ENCODE measurements at places on chromosomes 1 and 21. TPM values are rescaled to one million over a fixed set of nuclear protein-coding genes. Genes with fewer than 3 reads are reported as not detected.
A peak's percentile ranks its signal among the peaks of the same experiment; 100 is the strongest.

NR5A2 gene
- total RNA-seq = not detected

EPHA8 gene
- 0.51 TPM for total RNA-seq

RNF19B gene
- 12.6 TPM for total RNA-seq

INSRR gene
- total RNA-seq = 0.08 TPM

OR6K3 gene
- not detected for total RNA-seq

DNA sequence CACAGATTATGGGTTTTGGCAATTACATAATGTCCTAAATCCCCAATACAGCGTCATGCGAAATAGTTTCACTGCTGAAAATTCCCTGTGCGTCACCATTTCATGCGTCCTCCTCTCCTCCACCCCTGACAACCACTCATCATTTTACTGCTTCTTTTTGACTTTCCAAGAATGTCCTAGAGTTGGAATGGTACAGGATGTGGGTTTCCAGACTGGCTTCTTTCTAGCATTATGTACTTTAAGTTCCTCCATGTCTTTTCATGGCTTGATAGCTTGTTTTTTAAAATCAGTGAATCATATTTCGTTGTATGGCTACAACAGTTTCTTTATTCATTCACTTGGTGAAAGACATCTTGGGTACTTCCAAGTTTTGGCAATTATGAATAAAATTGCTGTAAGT is 7.4 kb downstream of the NBPF3 start:
- H3K27ac ChIP-seq = no peak overlapping the region
- no peak overlapping the region for H3K4me3 ChIP-seq
- peaks cover 29% of the 10 kb centered on the region for H3K36me3 ChIP-seq
- H3K4me1 ChIP-seq = peaks cover 42% of the 10 kb centered on the region
- no peaks in the 10 kb centered on the region for H3K27me3 ChIP-seq

- H3K36me3 ChIP-seq = no peaks in the 10 kb centered on the region
- H3K27me3 ChIP-seq = no peaks in the 10 kb centered on the region
- H3K4me3 ChIP-seq = no peak overlapping the region
- no peak for DNase-seq
- peaks cover 16% of the 10 kb centered on the region for H3K4me1 ChIP-seq
Measured at GRCh38 chr1:227440182-227440581, 121.9 kb upstream of the CDC42BPA start.

DNA sequence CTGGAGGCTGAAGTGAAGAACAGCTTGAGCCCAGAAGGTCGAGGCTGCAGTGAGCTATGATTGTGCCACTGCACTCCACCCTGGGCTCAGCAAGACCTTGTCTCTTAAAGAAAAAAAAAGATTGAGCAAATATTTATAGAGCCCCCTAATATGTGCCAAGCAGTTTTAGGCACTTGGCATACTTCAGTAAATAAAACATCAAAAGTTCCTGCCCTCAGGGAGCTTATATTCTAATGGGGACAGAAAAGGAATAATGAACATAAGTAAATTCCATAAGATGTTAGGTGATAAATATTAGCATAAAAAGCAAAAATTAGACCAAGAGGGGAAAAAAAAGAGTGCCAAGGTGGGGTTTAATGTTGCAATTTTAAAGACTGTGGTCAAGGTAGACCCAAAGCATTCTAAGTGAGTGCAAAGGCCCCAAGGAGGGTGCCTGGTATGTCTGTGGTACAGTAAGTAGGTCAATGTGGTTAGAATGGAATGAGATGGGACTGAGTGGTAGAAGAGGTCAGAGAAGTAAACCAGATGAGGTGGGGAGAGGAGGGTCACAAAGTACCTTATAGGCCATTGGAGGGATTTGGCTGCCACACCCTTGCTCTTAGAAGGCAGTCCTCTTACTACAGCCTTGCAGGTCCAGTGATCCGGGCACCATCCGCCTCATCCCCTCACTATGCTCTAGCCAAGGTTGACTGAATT is 2.2 kb upstream of the TOE1 start:
- H3K4me3 ChIP-seq = no peak overlapping the region
- H3K27me3 ChIP-seq = no peaks in the 10 kb centered on the region
- H3K4me1 ChIP-seq = peaks cover 27% of the 10 kb centered on the region
- no peak for DNase-seq
- no peaks in the 10 kb centered on the region for H3K36me3 ChIP-seq

- H3K36me3 ChIP-seq = no peaks in the 10 kb centered on the region
- H3K27me3 ChIP-seq = no peaks in the 10 kb centered on the region
- H3K27ac ChIP-seq = no peak overlapping the region
- H3K4me1 ChIP-seq = no peaks in the 10 kb centered on the region
Measured at GRCh38 chr1:5651964-5652821, 340.0 kb downstream of the NPHP4 start.

- no peak for DNase-seq
- no peaks in the 10 kb centered on the region for H3K36me3 ChIP-seq
- no peaks in the 10 kb centered on the region for H3K4me1 ChIP-seq
Measured at GRCh38 chr1:181251001-181251712, 162.7 kb downstream of the IER5 start.

- no peaks in the 10 kb centered on the region for H3K36me3 ChIP-seq
- H3K27ac ChIP-seq = no peak overlapping the region
- peaks cover 14% of the 10 kb centered on the region for H3K4me1 ChIP-seq
- H3K27me3 ChIP-seq = no peaks in the 10 kb centered on the region
Measured at GRCh38 chr1:170634293-170634692, 29.6 kb upstream of the PRRX1 start.

GRCh38 chr1:230174041-230174440 is 107.0 kb downstream of the GALNT2 start:
- H3K27ac ChIP-seq = peak overlapping the region; percentile 8
- peaks cover 7% of the 10 kb centered on the region for H3K36me3 ChIP-seq
- H3K27me3 ChIP-seq = no peaks in the 10 kb centered on the region
- DNase-seq = peak; percentile 73

Data from osteocyte (in vitro differentiated cells).